T-helper 22 cell (primary cell): ENCODE measurements at places on chromosomes 11 and 22.

DNA sequence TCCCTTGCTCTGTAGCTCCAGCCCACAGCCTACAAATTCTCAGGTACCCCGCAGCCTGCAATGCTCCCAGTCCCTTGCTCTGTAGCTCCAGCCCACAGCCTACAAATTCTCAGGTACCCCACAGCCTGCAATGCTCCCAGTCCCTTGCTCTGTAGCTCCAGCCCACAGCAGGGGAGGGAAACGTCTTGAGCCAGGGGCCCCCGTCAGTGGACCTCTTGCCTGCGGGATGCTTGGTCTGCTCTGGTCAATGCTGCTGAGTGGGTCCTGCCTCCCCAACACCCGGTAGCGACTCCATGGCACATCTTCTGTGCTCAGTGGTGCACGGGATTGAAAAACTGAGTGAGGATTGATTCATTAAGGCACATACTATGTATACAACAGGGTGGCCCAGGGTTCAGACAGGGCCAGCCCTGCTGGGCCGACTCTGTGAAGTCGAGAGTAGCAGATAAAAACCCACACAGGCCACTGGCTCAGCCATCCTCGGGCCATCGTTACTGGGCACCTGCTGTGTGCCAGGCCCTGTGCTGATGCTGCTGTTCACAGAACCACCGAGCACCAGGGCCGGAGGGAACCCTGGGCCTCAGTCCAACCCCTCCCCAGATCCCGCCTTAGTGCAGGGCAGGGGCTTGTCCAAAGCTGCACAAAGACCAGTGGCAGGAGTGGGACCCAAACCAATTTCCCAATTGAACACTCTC lies 69.7 kb downstream of the MYO7A start:
- no peak for DNase-seq

DNA sequence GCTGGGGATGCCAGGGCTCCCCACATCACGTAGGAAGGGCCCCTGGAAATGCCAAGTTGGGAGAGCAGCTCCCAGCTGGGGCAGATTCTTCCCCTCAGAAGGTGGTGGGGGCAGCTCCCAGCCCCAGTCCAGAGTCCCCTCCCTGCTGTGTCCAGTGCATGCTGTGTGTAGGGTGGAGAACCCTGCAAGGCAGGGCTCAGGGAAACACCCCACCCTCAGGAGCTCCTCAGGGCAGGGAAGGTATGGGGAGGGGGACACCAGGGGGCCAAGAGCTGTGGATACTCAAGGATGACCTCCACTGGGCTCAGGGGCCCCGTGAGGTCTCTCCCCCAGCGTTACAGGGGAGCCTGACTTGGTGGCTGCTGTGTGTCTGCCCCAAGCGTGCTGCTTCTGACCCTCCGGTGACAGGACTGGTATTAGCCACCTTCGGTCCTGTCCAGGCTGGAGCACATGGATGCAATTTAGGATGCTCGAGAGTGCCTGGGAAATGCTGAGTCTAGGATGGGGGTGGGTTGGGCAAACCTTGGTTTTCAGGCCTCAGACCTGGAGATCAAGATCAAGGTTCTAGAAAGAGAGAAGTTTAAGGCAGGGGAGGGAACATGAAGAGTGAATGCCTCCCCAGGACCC lies 16.1 kb upstream of the CABP7 start:
- no peak for DNase-seq

DNA sequence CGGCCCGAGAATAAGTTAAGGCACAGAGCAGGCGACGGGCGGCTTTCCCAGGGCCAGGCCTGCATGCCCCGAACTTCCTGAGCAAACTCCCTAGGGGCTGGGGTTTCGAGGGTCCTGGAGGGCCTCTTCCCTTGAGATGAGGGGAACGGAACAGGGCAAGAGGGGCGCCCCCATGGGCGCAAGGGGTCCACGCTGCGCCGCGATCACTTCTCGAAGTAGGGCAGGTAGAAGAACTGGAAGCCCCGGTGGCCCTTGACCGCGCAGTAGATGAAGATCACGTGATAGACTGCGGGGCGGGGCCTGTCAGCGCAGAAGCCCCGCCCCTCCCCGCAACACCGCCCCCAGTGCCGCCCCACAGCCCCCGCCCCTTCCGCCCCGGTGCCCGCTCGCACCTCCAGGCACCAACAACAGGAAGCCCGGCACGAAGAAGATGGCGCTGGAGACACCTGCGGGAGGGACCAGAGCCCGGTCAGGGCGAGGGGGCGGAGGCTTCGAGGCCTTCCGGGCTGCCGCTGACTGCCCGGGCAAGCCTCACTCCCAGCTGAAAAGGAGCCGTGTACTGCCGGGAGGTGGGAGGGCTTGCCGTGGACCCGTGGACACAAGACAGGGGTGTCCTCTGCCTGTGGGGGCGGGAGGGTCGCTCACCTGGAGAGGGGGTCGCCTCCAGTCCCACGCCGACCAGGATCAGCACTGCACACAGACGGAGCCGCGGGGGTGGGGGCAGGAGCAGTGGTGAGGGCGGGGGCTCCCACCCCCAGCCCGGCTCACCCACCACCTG lies 4.5 kb downstream of the TMEM134 start:
- DNase-seq, result peak; percentile 91

GRCh38 chr11:47967577-47968525 lies 12.5 kb upstream of the PTPRJ start:
- no peak for DNase-seq

GRCh38 chr22:43811777-43812148 lies 342 bp downstream of the EFCAB6 start:
- DNase-seq, result no peak

DNA sequence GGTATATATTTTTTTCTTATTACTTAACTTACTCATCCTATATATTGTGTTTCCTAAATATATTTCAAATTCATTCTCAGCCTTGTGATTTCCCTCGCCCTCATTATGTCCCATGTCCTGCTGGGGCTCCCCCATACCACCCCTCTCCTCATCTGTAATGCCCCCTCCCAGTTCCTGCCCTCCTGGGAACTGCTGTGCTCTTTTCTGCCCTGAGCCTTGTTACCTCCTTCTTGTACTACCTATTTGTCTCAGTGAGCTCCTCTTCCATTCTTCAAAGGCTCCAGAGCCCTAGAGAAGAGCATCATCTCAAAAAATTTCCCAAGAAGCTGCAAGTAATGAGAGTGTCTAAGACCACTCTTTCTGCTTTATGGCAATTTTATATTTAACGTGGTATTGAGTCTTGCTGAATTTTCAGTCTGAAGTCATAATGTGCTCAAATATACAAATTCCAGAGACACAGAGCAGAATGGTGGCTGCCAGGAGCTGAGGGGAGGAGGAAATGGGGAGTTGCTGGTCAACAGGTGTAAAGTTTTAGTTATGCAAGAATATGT lies 66.5 kb upstream of the TOP3B start:
- DNase-seq, result no peak

- no peak for DNase-seq
Measured at GRCh38 chr22:35678836-35679235, 30.6 kb downstream of the APOL6 start.

DNA sequence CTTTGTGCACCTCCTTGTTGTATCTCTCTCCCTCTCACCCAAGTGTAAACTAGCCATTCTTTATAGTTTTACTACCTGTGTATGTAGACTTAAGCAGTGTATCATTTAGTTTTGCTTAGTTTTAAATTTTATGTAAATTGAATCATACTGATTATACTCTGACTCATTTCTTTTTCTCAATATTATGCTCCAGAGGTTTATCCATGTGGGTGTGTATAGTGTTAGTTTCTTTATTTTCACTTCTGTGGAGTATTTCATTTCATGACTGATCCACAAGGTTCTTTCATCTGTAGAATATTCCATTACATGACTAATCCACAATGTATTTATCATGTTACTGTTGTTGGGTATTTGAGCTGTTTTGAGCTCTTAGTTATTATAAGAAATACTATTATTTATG lies 62.0 kb downstream of the CCDC34 start:
- DNase-seq, result no peak

- DNase-seq, result no peak
Measured at GRCh38 chr22:40853961-40854360, 2.5 kb downstream of the ST13 start.

GRCh38 chr11:116882386-116882785 lies 45.0 kb upstream of the APOA1 start:
- no peak for DNase-seq

- no peak for DNase-seq
Measured at GRCh38 chr11:46278387-46279125, 1.1 kb downstream of the CREB3L1 start.

DNA sequence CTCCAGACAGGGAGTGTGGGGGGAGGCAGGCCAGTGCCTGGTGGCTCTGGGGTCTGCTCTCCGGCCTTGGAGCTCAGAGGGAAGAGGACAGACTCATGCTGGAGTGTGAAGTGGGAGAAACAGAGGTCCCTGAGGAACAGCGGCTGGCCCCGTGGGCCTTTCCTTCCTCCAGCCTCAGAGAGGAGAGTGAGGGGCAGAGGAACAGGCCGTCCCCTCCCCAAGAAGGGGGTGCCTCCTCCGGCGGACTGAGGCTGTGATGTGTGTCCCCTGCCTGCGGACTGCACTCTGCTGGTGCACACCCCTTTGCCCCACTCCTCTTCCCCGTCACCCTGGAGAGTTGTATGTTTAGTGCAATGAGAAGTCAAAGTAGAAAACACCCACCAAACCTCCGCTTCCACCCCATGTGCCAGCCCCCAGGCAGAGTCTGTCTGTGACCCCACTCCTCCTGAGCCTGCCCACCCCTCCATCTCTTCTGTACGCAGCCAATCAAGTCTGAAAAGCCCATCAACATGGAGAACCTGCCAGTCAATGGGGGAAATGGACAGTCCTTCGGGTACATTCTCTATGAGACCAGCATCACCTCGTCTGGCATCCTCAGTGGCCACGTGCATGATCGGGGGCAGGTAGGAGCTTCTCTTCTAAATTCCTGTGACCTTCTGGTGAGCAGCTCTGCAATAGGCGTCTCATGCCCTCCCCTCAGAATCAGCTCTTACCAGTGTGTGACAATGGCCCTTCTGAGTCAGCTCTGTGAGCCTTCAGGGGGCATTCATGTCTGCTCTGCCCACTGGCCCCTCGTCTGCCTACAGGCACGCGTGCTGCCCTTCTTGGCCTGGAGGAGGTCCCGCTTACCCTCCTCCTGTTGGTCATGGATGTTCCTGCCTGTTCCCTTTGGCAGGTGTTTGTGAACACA lies 39.0 kb downstream of the GLB1L2 start:
- DNase-seq, result no peak

- no peak for DNase-seq
Measured at GRCh38 chr22:29224859-29225410, 19.2 kb downstream of the EMID1 start.
